Cardiac septum (tissue), 1 donor: ENCODE measurements at places on chromosomes 3 and 15.

GRCh38 chr3:132772252-132772651, 50.0 kb upstream of the NPHP3 start:
- no peak for DNase-seq

DNA sequence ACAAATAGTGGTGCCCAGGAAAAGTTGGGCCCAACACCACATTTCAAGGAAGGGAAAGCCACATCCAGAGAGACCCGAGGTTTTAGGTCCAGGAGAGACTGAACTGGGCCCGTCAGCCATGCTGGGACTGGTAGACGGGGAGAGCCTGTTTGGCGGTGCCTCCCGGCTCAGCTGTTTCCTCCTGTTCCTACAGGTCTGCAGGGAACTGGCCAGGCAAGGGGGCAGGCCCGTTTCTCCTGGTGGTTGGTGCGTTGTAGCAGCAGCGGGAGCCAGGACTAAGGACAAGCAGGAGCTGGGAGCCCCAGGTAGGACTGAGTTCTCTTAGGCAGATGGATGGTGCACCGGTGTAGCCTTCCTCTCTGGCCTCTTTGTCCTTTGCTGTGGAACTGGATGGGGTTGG, 3.9 kb downstream of the PRKCD start:
- DNase-seq, result no peak

GRCh38 chr3:53171064-53171418, 10.0 kb downstream of the PRKCD start:
- DNase-seq, result no peak

GRCh38 chr3:73353649-73354217, 271.0 kb downstream of the PDZRN3 start:
- no peak for DNase-seq

GRCh38 chr15:26891448-26892181, 24.8 kb downstream of the GABRA5 start:
- DNase-seq, result no peak

- DNase-seq, result no peak
Measured at GRCh38 chr3:180947761-180948390, 35.4 kb downstream of the FXR1 start.

GRCh38 chr3:149596134-149596770, 61.6 kb downstream of the WWTR1 start:
- no peak for DNase-seq

GRCh38 chr3:24235121-24235520, 259.5 kb downstream of the THRB start:
- DNase-seq, result no peak

DNA sequence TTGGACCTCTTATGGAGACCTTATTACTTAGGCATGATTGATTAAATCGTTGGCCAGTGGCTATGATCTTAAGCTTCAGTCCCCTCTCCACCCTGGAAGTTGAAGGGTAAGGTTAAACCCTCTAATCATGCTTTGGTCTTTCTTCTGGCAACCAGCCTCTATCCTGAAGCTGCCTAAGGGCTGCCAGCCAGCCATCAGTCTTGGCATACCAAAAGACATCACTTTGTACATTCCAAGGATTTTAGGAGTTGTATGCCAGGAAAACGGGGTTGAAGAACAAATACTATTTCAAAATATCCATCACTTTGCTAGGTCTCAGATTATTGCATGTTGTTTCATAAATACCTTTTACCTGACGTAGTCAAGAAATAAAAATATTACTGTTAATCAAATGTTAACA, 28.9 kb downstream of the UBE2E2 start:
- no peak for DNase-seq

GRCh38 chr3:172129850-172130716, 90.7 kb downstream of the FNDC3B start:
- peak; percentile 95 for DNase-seq
